ENCODE measurements at places on chromosomes 7 and 10.

DNA sequence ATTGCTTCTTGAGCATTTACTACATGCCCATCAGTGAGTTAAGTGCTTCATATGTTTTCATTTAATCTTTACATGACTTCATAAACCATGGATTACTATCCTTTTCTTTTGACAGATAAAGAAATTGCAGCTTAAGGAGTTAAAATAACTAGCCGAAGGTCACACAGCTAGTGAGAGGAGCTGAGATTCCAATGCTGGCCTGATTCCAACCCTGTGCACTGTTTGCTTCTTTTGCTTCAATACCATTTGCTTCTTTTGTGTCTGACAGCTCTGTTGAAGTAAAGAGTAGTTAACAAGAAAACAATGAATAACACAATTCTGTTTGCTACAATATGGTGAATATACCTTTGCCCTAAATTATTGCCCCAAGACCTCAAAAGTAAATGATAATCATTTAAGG, 132.4 kb downstream of the GRM3 start:
- no peak for DNase-seq

- no peak for DNase-seq
These were observed 78.7 kb upstream of the C1GALT1 start for GRCh38 chr7:7103343-7104313.

DNA sequence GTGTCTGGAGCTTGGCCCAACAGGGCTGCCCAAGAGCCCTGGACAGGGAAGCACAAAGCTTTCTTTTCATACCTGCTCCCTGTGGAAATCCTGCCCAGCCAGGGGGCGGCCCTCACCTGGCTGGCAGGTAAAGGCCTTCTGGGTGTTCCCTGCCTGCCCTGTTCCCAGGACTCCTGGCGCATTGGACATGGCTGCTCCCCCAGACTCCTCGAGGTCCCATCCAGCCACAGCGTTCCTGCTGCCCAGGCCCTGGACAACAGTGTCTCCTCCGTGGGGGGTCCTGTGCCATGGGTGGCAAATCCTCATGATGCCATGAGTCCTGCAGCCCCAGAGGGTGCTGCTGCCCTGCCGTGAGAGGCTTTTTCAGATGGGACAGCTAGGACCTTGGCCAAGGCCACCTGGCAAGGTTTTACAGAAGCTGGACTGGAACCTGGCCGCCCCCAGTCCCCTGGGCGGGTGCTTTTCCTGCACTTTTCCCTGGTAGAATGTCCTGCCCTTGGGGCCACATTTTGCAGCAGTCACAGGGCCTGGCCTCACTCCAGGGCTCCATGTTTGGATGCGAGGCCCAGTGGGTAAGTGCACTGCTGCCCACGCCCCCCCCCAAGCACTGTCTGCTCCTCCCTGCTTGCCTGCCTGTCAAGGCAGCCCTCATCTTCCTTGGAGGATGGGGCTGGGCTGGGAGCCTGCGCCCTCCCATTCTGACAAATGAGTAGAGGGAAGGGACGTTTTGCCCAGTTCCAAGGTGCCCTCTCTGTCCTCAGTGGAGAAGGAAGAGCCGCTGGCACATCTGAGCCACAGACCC, 60.7 kb downstream of the LHPP start:
- no peak for DNase-seq

DNA sequence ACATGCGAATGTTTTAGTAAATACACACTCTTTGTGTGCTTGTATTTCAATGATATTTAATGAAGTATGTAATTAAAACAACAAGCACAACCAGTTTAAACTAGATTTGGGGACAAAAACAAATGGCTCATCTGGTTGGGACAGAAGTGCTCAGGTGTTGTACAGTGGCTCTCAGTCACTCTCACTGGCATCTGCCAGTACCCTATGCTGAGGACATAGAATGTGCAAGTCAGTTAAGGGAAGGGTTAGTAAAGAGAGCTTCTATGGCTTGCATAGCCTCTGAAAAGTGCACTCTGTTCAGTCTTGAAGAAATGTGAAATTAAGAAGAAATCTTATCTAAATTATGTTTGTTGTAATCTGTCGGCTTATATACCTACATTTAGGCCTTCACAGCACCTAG, 183.0 kb downstream of the LRRC4 start:
- no peak for DNase-seq

DNA sequence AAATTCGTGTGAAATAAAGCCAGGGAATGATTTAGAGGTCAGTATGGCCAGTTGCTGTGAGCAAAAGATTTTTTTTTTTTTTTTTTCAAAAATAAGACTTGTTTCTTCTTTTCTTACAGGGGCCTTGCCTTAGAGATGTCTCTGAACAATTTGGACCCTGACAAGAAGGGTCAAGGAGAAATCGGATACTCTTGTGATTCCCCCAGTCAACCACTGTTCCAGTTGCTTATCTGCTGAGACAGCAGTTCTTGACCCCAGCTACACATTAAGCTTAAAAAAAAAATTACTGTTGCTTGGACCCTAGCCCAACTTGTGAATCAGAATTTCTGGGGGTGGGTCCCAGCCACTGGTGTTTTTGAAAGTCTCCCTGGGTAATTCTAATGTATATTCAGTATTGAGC, 12.0 kb upstream of the FMC1 start:
- DNase-seq, result no peak

DNA sequence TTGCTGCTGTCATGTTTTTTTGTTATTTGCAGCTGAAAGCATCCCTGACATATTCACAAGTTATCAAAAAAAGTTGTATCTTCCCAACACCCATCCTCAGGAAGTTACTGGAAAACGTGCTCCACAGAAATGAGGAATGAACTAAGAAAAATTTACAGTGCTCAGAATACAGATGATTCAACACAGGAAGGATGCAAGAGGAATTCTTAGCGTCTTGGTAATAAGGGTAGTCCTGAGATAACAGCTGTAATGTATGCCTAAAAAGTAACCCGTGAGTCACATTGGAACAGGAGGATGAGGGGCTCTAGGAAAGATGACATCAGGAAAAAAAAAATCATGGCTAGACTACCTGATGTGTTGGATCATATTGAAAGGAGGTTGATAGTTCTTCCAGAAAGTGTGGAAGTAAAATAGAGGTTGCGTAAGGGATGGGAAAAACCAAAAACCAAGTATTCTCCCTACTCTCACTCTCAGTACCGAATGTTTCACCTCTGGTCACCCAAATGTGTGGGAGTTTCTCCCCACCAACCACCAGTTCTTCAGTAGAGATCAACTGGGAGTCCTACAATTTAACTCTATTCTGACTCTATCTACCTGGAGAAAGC, 3.9 kb downstream of the ADAM12 start:
- no peak for DNase-seq

DNA sequence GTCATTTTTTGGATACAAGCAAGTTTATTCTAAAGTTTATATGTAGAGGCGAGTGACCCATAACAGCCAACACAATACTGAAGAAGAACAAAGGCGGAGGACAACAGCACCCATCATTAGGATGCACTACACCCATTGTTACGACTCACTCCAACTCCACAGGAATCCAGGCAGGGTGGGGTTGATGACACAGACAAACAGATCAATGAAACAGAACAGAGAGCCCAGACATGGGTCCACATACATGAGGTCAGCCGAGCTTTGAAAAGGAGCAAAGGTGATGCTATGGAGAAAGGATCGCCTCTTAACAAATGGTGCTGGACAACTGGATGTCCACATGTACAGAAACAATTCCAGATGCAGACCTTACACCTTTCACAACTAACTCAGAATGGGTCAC, 426.4 kb downstream of the PTPRN2 start:
- DNase-seq, result no peak

DNA sequence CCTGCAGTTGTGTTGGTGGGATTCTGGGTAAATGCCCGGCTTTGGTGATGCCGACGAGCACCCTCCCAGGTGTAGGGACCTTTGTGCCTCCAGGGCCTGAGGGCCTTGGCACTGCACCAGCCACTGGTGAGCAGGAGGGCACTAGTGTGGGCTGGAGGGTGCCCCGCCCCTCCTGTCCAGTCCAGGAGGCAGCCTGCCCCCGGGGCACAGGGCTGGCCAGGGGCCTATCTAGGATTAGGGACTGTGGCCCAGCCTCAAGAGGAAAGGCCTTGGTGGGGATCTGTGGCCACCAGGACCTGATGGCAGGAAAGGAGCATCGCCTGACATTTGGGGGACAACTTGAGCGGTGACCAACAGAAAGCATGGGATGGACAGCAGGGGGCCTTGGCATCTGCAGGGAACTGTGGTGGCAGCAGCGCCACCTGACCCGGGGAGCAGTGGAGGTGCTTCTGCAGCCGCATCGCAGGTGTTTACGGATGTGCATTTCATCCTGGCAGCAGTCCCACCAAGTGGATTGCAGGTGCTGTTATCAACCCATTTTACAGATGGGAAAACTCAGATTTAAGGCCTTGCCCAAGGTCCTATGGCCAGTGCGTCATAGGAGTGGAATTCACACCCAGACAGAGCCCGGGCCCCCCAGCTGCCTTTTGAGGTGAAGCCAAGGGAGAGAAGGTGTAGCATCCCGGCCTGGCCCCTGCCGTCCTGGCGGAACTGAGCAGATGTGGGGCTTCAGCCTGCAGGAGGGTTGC, 11.1 kb downstream of the ZNF316 start:
- no peak for DNase-seq

DNA sequence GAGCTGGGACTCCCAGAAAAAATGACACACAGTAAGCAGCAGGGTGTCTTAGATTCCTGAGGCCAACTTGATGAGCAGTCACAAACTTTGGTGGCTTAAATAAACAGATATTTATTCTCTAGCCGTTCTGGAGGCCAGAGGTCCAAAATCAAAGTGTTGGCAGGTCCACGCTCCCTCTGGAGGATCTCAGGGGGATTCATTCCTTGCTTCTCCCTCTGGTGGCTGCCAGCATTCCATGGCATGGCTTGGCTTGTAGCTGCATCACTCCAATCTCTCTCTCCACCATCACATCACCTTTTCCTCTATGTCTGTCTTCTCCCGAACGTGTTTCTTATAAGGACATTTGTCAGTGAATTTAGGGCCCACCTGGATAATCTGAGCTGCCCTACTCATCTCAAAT, 98.4 kb downstream of the OSBPL3 start:
- no peak for DNase-seq

DNA sequence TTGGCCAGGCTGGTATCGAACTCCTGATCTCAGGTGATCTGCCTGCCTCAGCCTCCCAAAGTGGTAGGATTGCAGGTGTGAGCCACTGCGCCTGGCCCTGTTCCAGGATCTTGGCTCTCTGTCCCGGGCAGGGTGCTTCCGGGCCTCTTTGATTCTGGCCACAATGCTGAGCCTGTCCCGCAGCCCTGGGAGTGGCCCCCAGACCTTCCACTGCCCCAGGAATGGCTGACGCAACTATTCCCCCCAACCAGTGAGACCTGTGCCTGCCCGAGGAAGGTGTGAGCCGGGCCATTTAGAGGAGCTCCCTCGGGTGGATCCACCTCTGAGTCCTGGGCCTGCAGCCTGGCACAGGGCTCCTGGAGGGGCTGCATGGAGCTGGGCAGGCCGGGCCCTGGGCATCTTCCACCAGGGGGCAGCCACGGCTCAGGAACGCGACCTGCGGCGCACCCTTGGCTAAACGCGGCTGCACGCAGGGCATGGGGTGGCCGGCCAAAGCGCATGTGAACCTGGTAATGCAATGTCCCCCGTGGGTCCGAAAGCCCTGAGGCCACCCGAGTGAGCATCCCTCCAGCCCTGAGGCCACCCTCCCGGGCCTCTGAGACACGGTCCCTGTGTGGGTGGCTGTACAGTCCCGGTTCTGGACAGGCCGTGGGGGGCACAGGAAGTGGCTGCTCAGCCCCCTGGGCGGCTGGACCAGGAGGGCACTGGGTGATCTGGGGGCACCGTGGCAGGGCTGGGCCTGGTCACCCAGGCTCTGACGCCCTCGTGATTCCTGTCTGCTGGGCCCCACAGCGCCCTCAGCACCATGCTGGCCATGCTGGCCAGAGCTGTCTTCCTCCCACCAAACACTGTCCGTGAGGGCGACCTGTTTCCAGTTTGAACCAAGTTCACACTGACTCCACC, 24.8 kb downstream of the GRIFIN start:
- peak; percentile 58 for DNase-seq

GRCh38 chr10:29600067-29600466, 34.7 kb downstream of the SVIL start:
- no peak for DNase-seq

DNA sequence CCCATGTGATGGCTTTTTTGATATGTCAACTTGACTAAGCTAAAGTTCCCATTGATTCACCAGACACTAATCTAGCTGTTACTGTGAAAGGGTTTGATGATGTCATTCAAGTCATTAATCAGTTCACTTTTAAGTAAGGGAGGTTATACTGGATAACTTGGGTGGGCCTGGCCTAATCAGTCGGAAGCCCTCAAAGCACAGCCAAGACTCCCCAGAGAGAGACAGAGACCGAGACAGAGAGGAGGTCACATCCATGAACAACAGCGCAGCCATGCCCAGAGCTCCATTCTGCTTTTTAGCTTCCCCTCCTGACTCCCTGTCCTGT, 103.4 kb downstream of the TRIL start:
- DNase-seq, result no peak

- DNase-seq, result no peak
These were observed 928 bp downstream of the COMTD1 start for GRCh38 chr10:75234683-75235374.

DNA sequence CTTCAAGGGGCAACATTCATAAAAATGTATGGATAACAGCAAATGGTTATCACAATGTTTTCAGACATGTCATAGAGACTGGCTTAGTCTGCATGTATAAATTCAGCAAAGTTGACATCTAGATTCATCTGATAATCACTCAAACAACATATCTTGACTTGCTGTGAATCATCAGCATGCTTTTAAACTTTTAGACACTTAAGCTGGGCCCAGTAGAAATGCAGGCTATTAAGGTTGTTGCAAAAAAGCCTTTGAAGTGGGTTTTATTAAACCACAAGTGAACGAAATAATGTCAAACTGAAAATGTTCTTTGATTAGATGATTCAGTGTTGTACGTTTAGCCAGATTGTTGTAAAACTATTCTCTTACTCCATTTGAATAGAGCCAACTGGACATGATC, 759.6 kb downstream of the NXPH1 start:
- DNase-seq, result no peak

DNA sequence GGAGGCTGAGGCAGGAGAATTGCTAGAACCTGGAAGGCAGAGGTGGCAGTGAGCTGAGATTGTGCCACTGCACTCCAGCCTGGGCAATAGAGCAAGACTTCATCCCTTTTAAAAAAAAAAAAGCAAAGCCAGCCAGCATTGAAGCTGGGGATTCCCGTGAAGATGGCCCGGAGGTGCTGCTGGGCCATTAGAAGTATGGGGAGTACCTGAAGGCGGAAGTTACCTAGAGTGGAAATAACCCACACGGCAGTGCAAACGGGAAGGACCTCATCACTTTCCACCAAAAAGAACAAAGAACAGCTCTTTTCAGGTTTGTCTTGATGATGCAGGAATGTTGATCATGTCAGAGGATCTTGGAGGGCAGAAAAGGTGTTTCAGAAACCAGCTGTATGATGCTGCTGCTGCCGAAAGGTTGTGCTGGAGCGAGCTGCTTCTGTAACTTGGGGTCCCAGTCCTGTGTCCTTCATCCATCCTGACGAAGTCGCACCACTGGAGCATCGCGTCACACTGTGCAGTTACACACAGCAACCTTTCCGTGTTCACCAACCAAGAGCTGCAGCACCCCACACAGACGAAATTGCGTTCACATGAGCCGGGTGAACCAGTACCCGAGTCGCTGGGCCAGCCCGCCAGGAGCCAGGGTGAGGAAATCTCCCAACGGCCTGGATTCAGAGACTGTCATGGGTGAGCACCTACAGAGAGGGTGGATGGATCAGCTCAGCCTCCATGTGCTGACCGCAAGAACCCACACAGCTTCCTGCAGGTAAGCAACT, 8.2 kb downstream of the ZFAND2A start:
- DNase-seq, result no peak
